Suppressor macrophage treated with lipopolysaccharide for 1 hour (primary cell): ENCODE measurements at places on chromosomes 1 and 21.

- no peak for DNase-seq
Observed at GRCh38 chr21:34345091-34345871, 18.5 kb upstream of the KCNE2 start.

DNA sequence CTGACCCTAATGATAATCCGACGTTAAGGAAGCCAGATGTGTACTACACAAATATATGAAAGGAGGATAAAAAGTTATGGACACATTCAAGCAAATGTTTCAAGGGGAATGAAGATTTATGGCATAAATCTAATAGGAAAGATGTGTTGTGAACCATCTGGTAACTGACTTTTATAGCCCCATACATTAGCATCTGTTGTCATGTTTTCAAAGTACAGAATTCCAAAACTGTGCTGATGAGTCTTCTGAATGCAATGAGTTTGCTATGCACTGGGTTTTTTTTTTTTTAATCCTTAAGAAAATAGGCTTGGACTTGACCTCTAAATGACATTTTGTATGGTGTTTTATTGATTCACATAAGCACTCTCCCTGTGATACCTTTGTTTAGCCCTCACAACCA is 158.5 kb upstream of the ESRRG start:
- no peak for DNase-seq

DNA sequence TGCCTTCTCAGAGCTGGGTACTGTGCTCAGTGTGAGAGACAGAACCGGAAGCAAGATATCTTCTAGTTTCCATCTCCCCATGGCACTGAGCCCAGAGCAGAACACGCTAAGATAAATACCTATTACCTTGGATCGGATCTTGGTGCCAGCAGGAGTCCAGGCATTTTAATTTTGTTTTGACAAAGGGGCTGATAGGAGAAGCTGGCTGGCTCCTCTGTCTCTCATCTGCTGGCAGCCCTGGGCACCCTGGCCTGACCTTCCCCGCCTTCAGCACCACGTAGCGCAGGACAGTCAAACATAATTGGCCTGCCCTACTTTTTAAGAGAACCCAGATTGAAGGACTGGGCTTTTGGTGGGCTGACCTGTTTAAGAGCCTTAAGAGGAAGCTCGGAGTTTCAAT is 160.7 kb upstream of the KLHDC7A start:
- DNase-seq: no peak

GRCh38 chr1:24150234-24151174 is 7.6 kb upstream of the IL22RA1 start:
- DNase-seq: peak; percentile 86

DNA sequence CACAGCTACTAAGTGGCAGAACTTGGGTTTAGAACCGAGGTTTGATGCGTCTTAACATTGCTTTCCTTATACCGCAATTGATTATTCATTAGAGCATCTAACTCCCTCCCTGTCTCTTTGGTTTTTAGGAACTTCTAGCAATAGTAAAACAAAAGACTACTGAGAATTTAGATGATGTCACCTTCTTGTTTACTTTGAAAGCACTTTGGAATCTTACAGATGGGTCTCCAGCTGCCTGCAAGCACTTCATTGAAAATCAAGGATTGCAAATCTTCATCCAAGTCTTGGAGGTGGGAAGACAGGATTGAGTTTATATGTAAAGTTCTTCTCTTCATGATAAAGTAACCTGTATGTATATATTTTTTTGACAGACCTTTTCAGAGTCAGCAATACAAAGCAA is 35.0 kb downstream of the ZYG11A start:
- no peak for DNase-seq

GRCh38 chr1:47937586-47938254 is 59.5 kb downstream of the TRABD2B start:
- no peak for DNase-seq

- no peak for DNase-seq
Observed at GRCh38 chr1:54566438-54567141, 18.6 kb downstream of the ACOT11 start.

GRCh38 chr1:51628715-51629590 is 12.1 kb downstream of the OSBPL9 start:
- no peak for DNase-seq

GRCh38 chr1:9198538-9199361 is 35.8 kb upstream of the H6PD start:
- DNase-seq: peak; percentile 38

DNA sequence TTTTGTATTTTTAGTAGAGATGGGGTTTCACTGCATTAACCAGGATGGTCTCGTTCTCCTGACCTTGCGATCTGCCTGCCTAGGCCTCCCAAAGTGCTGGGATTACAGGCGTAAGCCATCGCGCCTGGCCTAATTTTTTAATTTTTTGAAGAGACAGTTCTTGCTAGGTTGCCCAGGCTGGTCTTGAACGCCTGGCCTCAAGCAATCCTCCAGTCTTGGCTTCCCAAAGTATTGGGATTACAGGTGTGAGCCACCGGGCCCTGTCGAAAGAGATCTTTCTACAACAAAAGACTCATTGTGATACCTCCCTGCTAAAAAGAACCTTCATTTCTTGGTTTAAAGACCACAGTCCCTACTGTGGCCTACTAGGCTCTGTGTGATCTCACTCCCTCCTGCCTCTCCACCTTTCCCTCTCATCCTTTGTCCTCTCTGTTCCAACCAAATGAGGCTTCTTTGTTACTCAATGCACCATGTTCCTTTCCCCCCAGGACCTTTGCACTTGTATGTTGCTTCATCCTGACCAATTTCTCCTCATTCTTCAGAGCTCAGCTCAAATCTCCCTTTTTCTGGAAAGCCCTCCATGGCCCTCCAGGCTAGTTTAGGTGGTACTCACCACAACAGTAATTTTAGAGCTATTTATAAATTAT is 1.5 kb upstream of the GPX7 start:
- no peak for DNase-seq

DNA sequence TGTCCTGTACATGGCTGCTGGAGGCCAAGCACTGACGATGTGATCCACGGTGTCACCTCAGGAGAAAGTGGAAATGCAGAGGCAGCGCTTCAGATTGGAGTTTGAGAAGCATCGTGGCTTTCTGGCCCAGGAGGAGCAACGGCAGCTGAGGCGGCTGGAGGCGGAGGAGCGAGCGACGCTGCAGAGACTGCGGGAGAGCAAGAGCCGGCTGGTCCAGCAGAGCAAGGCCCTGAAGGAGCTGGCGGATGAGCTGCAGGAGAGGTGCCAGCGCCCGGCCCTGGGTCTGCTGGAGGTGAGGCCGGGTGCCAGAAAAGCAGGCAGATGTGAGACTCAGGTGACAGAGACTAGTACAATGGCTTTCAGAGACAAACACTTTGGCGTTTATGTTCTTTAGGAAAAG is 7.7 kb downstream of the TRIM58 start:
- no peak for DNase-seq

GRCh38 chr1:180165509-180166435 is 11.1 kb downstream of the QSOX1 start:
- no peak for DNase-seq

DNA sequence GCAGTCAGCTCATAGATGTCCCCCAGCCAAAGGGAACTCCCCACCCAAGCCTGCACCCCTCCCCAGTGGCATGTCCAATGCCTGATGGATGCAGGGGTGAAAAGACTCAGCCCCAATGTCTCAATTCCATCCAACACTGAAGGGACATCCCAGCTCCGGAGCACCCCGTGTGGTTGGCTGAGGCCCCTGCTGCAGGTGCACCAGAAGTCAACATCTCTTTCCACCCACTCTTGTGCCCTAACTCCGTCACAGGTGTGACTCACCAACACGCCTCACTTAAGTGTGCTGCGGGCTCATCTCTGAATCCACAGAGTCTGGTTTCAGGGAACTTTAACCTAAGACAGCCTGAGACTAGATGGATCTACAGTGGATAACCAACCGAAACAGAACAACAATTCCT is 40.9 kb upstream of the ZBTB18 start:
- DNase-seq: peak; percentile 42
